ENCODE measurements at places on chromosomes 5 and 9. TPM values are rescaled to one million over a fixed set of nuclear protein-coding genes. Genes with fewer than 3 reads are reported as not detected.

The COL5A1 gene
- total RNA-seq: 205 TPM

DNA sequence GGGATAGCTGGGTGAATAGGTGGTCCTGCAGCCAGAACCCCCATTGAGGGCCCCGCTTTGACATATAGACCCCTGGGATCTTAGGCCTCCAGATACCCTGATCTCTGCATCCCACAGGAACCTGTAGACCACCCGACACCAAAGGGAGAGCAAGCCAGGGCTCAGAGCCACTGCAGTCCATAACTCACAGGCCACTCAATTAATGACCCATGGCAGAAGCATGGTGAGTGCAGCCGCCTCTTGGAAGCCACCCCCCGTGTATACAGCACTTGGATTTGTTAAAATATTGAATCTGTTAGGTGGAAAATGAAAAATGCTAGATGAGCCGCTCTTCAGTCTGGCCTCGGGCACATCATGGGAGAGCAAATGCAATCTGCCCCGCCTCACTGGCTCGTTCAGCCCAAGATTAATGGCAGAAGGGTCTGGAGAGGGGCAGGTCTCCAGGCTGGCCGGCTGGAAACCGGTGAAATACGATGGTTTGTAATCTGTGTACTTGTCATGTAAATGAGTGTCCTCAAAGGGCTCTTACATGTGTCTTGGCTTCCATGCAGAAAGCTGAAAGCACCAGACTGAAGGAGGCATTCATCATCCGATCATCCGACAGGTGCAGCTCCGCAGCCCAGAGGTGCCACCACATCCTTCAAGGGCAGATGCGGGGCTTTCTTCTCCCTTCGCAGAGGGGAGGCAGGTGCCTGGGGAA is 111.3 kb downstream of the OLFM1 start:
- no peaks in the 10 kb centered on the region for H3K36me3 ChIP-seq
- H3K4me1 ChIP-seq: no peaks in the 10 kb centered on the region
- no peaks in the 10 kb centered on the region for H3K27me3 ChIP-seq
- DNase-seq: no peak
- no peak overlapping the region for H3K4me3 ChIP-seq

The STK10 gene
- 33.6 TPM for total RNA-seq

DNA sequence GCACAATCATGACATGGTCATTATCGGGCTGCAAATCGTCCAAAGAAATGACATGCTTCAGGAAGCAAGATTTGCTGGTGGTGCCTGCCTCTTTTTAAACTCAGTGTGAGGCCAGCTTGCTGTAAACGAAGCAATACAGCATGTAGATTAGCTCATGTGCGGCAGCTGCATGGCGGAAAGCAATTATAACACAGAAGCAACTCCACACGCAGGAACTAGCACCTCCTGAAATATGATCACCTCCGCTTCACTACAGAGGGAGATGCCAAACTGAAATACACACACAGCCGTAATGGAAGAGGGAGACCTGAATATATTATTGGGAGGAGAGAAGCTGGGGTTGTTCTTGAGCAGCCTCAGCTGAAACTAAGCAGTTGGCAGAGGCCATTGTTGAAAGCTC is 312.5 kb downstream of the PSAT1 start:
- H3K27ac ChIP-seq: no peak overlapping the region
- H3K4me1 ChIP-seq: no peaks in the 10 kb centered on the region
- no peak overlapping the region for H3K4me3 ChIP-seq
- H3K36me3 ChIP-seq: no peaks in the 10 kb centered on the region
- no peaks in the 10 kb centered on the region for H3K27me3 ChIP-seq
- DNase-seq: no peak

The FRRS1L gene
- not detected for total RNA-seq

The FCN2 gene
- total RNA-seq: not detected

DNA sequence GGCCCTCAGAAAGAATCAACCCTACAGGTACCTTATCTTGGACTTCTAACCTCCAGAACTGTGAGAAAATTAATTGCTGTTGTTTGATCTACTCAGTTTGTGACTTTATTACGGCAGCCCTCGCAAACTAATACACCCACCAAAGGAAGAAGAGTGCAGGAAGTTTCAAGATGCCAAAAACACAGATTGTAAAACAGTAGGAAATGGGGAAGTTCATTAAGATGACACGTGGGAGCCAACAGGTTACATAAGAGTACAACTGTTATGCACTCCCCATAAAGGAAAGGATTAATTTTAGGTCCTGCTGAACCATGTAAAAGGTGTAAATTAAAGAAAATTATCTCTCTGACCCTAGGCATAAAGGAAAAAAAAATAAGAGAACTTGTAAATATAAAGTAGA is 294.3 kb downstream of the EPB41L4A start:
- H3K27me3 ChIP-seq: no peaks in the 10 kb centered on the region
- DNase-seq: no peak
- no peak overlapping the region for H3K27ac ChIP-seq
- H3K36me3 ChIP-seq: no peaks in the 10 kb centered on the region
- no peaks in the 10 kb centered on the region for H3K4me1 ChIP-seq
- H3K4me3 ChIP-seq: no peak overlapping the region

DNA sequence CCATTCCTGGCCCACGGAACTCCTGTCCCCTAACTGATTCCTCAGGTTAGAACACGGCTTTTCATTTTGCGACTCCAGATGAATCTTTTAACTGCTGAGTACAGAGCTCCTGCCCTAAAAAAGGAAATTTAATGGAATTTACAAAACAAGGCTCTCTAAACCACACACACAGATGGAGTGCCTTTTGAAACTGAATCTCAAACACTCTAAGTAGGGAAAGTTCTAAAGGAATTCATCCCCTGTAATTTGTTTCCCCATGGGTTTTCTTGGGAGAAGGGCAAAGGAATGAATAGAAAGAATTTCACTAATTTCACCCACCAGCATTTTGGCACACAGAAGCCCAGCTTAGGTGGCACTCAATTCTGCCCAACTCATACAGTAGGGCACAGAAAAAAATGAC is 106.5 kb downstream of the THBS4 start:
- DNase-seq: no peak
- peaks cover 35% of the 10 kb centered on the region for H3K36me3 ChIP-seq
- H3K27me3 ChIP-seq: no peaks in the 10 kb centered on the region
- H3K4me3 ChIP-seq: no peak overlapping the region
- H3K4me1 ChIP-seq: peaks cover 16% of the 10 kb centered on the region

GRCh38 chr5:101346906-101347305 is 443.8 kb upstream of the ST8SIA4 start:
- no peaks in the 10 kb centered on the region for H3K27me3 ChIP-seq
- H3K4me1 ChIP-seq: no peaks in the 10 kb centered on the region
- no peak overlapping the region for H3K4me3 ChIP-seq
- H3K27ac ChIP-seq: no peak overlapping the region
- no peaks in the 10 kb centered on the region for H3K36me3 ChIP-seq

The IL13 gene
- total RNA-seq: not detected

GRCh38 chr5:178113141-178113787 is at the start of gene N4BP3:
Gene N4BP3, plus strand, starts transcription at chr5:178113532. Its CDS starts 6,052 bp downstream, at chr5:178119584.
- H3K4me1 ChIP-seq: peaks cover 54% of the 10 kb centered on the region
- peak within 1 kb of the TSS; percentile 56 for H3K4me3 ChIP-seq
- H3K36me3 ChIP-seq: no peaks in the 10 kb centered on the region
- H3K27me3 ChIP-seq: peaks cover 17% of the 10 kb centered on the region

DNA sequence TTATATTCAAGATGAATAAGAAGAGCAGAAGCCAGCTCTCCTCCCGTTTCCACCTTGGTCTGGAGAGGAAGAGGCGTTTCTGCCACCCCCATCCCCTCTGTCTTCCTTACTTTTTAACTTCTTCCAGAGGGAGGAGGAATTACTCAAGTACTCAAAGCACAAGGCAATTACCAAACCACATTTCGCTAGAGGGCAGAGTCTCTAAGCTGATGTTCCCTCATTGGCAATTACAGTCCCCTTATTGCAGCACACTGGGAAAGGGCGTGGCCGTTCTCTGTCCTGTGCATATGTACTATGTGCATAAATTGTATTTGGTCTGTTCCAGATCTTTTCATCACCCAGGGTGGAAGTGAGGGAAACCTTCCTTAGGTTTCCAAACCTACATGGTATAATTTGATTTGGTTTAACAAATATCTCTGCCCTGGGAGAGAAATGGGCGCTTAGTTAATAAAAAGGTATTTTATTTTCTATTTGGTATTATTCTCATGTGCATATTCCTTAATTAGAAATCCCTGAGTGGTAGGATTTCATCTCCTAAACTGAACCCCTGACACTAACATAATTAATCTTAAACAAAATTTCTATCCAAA is 29.8 kb upstream of the ALDOB start:
- H3K4me1 ChIP-seq: no peaks in the 10 kb centered on the region
- H3K27me3 ChIP-seq: peaks cover 17% of the 10 kb centered on the region
- peak; percentile 27 for DNase-seq
- no peak overlapping the region for H3K27ac ChIP-seq
- H3K4me3 ChIP-seq: no peak overlapping the region

The RNF208 gene
- 4.9 TPM for total RNA-seq

DNA sequence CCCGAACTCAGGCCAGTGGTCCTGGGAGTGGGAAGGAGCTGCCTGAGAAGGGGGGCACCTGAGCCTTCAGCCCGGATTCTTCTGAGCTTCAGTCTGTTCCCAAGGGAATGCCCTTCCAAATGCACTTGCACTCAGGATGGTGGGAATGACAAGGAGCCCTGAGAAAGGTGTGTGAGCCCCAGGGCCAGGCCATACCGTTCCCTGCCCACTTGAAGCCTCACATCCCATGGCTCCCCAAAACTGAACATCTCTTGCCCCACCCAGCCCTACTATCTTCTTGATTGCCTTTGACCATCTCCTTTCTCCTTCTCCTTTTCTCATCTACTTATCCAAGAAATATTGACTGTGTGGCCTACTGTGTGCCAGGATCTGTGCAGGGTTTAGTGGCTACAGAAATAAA is 84.4 kb upstream of the HSPA9 start:
- H3K4me1 ChIP-seq: peaks cover 5% of the 10 kb centered on the region
- H3K27ac ChIP-seq: no peak overlapping the region
- no peaks in the 10 kb centered on the region for H3K27me3 ChIP-seq
- no peak overlapping the region for H3K4me3 ChIP-seq
- DNase-seq: no peak

DNA sequence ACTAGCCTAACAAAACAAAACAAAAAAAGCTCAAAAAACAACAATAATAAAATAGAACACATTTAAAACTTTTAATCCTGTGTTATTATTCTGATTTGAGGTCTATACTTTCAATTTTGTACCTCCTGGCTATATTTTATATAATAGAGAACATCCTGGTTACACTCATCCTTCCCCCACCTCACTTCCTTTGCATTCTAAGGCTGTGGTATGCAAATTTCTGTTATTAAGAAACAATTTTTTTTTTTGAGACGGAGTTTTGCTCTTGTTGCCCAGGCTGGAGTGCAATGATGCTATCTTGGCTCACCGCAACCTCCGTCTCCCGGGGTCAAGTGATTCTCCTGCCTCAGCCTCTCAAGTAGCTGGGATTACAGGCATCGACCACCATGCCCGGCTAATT is 3.1 kb upstream of the RPL37 start:
- H3K36me3 ChIP-seq: peaks cover 9% of the 10 kb centered on the region
- H3K4me1 ChIP-seq: peaks cover 45% of the 10 kb centered on the region
- H3K4me3 ChIP-seq: no peak overlapping the region
- no peaks in the 10 kb centered on the region for H3K27me3 ChIP-seq
- no peak for DNase-seq

The SH3TC2 gene
- total RNA-seq: 1.0 TPM

The CDX1 gene
- total RNA-seq: not detected

DNA sequence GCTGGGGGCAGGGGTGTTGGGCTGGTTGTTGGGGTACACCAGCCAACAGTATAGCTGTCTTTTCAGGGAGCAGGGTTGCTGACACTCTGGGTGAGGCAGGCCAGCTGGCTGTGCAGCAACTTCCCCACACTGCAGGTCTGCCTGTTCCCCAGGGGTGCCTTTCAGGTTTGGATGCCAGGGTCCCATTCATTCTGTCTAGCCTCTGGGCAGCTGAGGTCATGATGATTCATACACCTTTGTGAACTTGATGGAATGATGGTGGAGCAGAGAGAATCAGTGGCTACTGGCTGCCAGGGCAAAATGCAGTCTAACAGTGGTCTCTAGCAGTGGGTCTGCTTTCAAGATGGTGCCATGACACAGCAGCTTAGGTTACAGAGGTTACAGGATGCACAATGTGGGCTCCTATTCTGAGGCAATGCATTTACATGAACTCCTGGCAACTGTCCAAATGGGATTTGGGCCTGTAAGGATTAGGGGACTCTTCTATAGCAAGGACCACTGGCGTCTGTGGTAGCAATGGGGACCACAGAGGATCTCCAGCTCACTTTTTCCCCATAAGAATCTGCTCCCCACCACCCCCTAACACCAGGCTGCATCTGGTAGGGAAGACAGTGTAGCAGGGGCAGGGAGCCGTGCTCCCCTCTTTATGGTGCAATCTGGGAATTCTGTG is 103.7 kb downstream of the FEM1C start:
- H3K27me3 ChIP-seq: no peaks in the 10 kb centered on the region
- no peaks in the 10 kb centered on the region for H3K4me1 ChIP-seq
- H3K27ac ChIP-seq: no peak overlapping the region
- DNase-seq: no peak

DNA sequence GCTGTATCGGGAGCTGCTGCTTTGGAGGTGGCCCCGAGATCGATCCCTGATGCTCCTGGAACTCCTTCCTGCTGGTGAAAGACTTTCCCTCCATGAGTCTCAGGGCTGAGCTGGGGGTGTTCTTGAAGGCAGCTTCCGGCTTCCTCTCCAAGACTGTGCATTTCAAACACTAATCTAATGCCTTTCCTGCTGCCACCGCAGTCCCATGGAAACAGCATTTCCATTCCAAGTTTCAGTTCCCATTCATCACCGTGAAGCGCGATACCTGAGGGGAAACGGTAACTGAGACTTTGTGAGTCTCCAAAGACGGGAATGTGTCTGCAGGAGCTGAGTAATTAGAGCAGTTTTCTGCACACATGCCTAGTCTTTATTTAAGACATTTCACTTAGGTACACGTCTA is 230.1 kb downstream of the PAX5 start:
- H3K27ac ChIP-seq: no peak overlapping the region
- no peaks in the 10 kb centered on the region for H3K4me1 ChIP-seq
- no peak overlapping the region for H3K4me3 ChIP-seq
- peaks cover 21% of the 10 kb centered on the region for H3K27me3 ChIP-seq
- no peak for DNase-seq

The ENTR1 gene
- total RNA-seq: 37.8 TPM

DNA sequence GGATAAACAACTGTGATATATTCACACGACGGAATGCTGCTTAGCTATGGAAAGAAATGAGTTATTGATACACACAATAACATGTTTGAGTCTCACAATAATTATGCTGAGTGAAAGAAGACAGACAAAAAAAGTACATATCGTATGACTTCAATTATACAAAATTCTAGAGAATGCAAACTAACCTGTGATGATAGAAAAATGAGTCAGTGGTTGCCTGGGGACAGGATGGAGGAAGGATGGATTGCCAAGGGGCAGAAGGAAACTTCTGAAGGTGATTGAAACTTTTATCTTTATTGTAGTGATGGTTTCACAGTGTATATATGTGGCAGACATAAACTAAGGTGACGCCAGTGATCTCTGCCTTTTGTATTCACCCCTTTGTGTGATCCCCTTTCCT is 7.5 kb upstream of the CARTPT start:
- H3K27me3 ChIP-seq: no peaks in the 10 kb centered on the region
- no peak overlapping the region for H3K27ac ChIP-seq
- no peak for DNase-seq
- H3K4me1 ChIP-seq: no peaks in the 10 kb centered on the region
- no peaks in the 10 kb centered on the region for H3K36me3 ChIP-seq

The PDGFRB gene
- 129 TPM for total RNA-seq

The CDH18 gene
- total RNA-seq: not detected
